ENCODE measurements at places on chromosomes 5 and 9.
A peak's percentile ranks its signal among the peaks of the same experiment; 100 is the strongest.

DNA sequence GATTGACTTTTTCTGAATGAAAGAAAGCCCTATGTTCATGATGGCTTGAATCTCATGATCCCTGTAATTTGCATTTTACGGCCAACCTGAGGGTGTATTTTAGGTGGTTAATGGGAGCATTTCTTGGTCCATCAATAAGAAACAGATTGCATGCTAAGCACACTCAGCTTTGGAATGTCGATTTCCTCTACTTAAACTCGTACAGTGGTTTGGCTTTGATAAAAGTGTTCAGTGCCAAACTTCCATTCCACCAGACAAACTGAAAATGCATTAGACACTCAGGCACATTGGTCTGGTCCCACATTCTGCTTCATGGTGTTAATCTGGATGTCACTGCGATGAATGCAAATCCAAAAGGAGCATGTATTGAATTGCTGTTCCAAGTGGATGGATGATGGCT, 77.0 kb downstream of the VCAN start:
- DNase-seq, result no peak

DNA sequence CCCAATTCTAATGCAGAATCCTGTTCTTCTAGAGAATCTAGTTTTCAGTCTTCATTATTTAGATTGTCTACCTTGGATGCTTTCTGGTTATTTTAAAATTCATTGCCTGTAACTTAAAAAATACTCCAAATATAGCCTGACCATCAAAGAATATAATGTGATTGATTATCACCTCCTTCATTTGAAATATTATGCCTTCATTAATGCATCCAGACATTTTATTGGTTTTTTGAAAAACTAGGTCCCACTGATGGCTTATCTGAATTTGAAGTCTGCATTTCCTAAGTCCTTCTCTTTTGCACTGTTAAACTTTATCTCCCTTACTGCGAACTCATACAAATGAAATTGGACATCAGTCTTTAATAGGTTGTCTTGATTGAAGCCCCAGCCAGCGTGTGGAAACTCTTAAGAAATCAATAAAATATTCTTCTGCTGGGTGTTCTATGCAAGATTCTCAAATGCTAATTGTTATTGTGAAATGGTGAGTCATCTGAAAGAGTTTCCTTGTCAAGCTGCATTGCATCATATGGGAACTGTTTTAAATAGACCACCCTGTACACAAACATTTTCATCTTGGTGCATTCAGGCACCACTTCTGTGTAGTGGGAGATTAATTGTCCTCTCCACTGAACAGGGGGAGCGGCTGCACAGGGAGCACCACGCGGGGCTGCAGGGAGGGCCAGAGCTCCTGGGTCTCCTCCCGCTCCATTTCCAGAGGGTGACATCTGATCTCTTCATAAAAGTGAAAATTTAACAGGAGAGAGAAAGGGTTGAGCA, 92.3 kb upstream of the FANCC start:
- peak; percentile 25 for DNase-seq

GRCh38 chr9:219670-220365, 5.2 kb downstream of the DOCK8 start:
- DNase-seq, result peak; percentile 56

DNA sequence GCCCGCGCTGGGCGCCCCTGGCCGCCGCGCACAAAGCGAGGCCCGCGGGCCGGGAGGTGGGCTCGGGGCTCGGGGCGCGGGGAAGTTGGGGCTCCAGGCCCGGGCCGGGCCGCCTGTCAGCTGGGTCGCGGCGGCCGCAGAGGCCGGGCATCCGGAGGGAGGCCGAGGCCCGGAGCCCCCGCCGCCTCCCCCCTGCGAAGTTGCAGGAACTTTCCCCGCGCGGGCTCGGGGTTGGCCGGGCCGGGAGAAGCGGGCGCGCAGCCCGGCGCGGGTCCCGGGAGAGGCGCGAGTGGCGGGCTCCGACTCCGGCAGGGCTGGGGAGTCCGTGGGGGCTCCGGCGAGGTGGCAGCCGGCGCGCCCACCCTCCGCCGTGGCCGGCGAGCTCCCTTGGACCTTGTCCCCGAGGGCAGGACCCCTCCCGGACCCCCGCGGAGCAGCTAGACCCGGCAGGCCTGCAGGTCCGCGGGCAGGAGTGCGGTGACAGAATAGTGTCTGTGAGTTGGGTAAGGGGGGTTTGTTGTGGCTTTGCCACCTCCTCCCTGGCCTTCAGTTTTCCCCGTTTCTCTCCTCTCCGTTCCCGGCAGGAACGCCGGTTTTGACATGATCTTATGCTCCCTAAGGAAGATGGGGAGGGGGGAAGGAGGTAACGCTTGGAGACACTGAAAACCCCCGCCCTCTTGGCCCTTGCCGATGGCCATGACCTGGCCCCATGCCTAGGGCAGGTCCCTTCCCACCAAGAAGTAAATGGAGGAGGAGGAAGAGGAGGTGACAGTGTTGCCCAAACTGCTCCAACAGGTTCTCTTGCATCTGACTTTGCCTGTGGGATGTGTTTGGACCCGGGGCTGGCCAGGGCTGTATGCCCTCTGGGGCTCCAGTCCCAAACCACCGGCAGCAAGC, 942 bp downstream of the PHF2 start:
- DNase-seq, result no peak

DNA sequence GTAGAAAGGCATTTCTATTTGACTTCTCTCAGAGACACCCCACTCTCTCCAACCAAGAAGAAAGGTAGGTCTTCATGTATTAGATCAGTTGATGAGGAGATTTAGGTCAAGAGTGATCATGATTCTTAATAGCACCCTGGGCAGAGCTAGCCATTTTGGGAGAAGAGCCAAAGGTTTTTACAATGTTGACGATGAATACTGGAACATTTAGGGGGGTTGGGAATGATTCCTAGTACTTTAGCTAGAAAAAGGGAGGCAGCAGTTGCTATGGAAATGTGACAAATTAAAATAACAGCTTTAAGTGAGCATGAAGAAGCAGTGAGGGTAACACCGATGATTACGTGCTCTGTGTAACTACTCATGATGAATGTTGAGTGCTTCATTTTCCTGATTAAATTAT, 9.5 kb upstream of the RPS23 start:
- DNase-seq, result no peak

DNA sequence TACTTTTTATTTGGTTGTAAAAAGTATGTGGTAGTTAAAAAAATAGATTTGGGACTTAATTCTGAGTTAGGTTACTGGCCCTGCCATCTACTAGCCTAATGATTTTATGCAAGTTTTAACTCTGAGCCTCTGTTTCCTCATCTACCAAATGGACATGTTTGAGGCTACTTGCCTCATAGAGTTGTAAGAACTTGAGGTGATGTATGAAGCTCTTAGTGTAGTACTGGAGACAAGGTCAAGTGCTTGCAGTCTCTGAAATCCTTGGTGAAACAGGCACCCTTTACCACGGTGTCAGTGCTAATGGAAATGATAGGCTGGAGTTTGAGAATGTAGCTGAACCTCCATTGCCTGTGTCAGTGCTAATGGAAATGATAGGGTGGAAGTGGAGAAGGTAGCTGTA, 15.3 kb downstream of the GPR107 start:
- peak; percentile 41 for DNase-seq

- DNase-seq, result peak; percentile 74
These were observed 18.6 kb upstream of the ADRB2 start for GRCh38 chr5:148807851-148808250.

All from inflammatory macrophage (primary cell).